ENCODE measurements at places on chromosomes 3 and 15.

GRCh38 chr15:63243101-63243500 lies 34.3 kb upstream of the APH1B start:
- no peak for DNase-seq

DNA sequence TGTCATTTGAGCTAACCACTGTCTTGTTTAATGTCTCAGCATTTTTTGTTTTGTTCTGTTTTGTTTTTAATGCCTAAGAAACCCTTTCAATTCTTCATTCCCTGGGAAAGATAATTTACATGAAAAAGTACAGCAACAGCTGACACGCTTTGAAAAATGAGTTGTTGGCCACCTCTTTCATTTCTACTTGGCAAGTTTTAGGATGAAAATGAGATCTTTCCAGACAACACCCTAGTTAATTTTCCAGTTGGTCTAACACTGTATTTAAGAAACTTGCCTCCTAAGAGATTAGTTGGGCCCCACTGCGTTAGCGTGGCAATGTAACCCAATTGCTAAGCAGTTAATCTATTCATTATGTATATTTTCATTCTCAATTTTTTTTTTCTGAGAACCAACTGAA lies 194.0 kb upstream of the LRRN1 start:
- DNase-seq = no peak

DNA sequence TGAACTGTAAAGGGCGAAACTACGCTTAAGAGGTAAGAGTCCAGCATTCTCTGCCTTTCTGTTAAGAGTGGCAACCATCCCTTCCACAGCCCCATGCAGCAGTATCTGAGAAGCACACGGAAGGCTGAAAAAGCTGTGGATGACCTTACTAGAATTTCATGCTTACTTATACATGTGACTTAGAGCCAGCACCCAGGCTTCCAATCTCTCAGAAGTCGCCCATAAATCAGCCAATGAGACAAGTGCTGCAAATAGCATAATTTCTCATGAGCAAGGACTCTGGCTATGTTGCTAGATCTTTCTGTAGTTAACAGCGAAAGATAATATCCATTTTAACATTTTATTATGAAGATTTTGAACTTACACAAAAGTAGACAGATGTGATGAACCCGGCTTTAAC lies 65.3 kb downstream of the IGF2BP2 start:
- DNase-seq = no peak

GRCh38 chr15:97316362-97316761 lies 644.1 kb upstream of the ARRDC4 start:
- no peak for DNase-seq

GRCh38 chr3:168813225-168813802 lies 717.6 kb upstream of the GOLIM4 start:
- no peak for DNase-seq

GRCh38 chr15:50141856-50142255 lies 22.8 kb upstream of the ATP8B4 start:
- no peak for DNase-seq

GRCh38 chr3:1214933-1215332 lies 122.1 kb downstream of the CNTN6 start:
- no peak for DNase-seq

DNA sequence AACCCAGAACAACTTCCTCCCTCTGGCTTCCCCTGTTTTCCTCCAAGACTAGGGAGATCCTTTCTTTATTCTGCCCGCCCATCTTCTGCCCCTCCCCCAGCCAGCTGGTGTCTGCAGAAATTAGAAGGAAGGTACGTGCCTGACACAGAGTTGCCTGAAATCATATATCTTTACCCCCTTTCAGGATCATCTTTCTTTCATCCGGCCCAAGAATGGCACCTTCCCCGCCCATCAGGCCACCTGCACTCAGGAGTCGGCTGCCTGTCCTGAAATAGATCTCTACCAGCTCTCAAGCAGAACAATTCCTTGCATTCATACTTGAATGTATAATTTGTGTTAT lies 133.7 kb downstream of the VGLL4 start:
- no peak for DNase-seq

DNA sequence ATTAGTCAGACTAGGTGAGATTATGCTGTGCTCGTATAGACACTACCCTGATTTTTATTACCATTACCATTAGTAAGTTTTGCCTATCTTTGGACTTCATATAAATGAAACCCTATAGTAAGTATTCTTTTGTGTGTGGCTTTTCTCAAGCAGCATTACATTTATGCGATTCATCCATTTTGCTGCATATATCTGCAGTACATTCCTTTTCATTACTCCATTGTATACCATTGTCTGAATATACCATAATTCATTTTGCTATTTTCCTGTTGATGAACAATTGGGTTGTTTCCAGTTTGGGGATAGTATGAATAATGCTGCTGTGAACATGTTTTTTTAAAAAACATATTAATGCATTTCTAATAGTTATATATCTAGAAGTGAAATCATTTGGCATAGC lies 45.3 kb downstream of the TMEM212 start:
- DNase-seq = no peak

DNA sequence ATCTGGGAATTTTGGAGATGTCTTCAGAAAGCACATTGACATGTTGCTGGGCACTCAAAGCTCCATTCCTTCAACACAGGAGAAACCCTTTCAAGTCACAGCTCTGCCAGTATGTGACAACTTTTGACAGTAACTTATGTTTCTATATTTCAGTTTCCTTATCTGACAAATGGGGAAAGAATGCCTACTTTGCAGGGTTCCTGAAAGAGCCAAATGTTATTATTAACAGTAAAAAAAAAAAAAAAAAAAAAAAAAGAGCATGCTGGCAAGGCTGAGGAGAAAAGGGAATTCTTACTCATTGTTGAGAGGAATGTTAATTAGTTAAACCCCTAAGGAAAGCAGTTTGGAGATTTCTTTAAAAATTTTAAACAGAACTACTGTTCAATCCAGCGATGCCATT lies 272.5 kb upstream of the TGFBR2 start:
- DNase-seq = no peak

DNA sequence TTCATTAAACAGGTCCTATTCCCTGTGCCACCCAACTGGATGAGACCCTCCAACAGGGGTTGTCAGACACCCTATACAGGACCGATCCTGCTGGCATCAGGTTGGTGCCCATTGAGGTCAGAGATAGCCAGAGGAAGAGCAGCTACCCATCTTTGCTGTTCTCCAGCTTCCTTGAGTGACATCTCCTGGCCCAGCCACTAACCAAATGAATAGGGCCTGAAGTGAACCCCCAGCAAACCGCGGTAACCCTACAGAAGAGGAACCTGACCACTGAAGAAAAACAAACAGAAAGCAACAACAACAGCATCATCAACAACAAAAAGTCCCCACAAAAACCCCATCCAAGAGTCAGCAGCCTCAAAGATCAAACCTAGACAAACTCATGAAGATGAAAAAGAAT lies 133.6 kb upstream of the ARPP21 start:
- no peak for DNase-seq

DNA sequence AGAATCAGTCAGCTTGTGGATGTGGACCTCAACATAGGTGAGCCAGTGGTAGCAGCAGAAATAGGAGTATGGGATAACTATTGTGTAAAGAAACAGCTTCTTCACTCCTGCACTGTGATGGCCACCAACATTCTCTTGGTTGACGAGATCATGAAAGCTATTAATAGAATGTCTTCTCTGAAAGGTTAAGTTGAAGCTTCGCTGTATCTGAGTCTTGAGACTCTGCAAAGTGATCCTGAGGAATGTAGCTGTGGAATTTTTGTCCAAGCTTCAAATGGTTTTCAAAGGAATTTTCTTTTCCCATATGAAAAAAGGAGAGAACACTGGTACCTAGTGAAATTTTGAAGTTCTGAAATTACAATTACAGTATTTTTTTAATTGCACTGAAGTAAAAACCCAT lies 146.3 kb downstream of the GMNC start:
- no peak for DNase-seq

DNA sequence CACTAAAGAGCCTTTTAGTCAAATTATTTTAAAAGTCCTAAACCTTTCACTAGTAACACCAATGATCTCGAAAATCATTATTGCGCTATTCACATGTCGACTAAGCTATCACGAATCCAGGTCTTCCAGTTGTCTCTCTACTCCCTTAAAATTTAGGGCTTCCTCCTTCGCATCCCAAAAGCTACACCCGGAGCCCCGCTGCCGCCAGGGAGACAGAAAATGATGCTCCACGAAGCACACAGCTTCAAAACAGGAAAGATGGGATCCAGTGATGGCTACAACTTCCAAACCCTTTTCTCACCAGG lies 253 bp downstream of the IFT80 start:
- DNase-seq = no peak

GRCh38 chr15:71678191-71678590 lies 132.2 kb upstream of the NR2E3 start:
- no peak for DNase-seq

GRCh38 chr3:150335631-150336030 lies 72.5 kb upstream of the TSC22D2 start:
- no peak for DNase-seq

DNA sequence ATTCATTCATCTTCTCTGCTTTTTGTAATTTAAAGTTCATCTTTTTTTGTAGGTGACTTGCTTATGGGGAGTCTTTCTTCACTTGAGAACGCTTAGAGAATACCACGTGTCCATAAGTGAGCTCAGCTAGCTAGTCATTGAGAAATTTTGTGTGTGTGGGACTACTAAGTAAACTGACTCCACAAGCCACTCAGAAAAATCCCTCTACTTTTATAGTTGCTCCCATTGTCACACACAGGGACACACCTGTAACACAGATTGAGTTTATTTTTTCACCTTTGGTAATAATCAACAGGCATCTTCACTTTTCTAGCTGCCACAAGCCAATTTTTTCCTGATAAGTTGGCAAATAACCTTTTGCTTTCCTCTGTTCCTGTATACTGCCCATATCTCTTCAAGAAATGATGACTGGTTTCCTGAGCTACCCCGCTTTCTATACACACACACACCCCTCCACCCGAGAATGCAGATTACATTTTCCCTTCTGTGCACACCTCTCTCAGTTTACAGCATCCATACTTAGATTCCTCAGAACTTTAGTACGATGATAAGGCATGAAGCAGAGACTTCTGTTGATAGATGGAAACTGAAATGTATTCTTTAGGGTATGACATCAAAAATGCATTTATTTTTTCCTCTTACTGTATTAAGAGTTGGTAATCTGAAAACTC lies 4.6 kb downstream of the TSC22D2 start:
- peak; percentile 53 for DNase-seq

DNA sequence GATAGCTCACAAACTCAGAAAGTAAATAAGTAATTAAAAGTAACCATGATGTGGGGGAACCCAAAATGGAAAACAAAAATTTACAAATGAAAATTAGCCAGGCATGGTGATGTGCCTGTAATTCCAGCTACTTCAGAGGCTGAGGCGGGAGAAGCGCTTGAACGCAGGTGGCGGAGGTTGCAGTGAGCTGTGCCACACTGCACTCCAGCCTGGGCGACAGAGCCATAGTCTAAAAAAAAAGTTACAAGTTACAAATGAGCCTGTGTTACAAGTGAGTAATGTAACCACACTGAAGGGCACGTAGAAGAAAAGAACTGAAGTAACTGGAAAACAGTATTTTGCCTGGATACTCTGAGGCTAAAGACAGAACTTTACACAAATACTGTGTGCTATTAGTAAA lies 11.3 kb downstream of the EXOSC7 start:
- no peak for DNase-seq

DNA sequence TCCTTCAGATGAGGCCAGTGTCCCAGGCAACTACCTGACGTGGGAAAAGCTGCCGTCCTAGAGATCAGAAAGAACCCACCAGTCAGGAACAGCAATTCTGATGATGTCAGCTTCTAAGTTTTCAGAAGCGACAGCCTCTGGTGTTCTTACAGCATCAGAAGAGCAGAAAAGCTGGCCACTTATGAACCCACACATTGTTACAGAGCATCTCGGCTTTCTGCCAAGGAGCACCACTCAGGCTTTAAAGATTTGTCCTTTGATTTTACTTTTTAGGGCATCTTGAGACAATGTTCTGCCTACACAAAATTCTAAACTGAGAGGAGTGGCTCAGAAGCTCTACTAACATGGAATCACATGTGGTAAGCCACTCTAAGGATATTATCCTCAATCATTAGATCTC lies 49.7 kb upstream of the BOC start:
- no peak for DNase-seq

DNA sequence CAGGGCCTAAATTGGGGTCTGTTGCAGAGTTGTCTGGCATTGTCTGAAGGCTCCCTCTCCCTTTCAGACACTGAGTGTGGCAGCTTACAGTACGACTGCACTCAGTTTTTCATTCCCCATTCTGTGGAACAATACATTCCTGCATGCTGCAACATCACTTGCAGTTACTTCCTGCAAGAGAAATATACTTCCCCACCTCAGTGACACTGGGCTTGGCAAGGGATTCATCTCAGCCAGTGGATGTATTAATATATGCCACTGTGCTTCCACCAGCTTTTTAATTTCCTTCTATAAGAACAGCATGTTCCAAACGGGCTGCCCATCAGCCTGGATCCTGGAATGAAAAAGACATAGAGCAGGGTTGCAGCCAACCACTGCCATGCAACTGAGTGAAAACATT lies 23.1 kb downstream of the B3GALNT1 start:
- DNase-seq = no peak

- no peak for DNase-seq
These were observed at the start of gene C3orf22 for GRCh38 chr3:126558336-126559071. Gene C3orf22, minus strand, starts transcription at chr3:126558932. Its CDS starts 5,542 bp downstream, at chr3:126553390.

Data from T-helper 2 cell (primary cell).